Activated naive CD4-positive, alpha-beta T cell (primary cell): ENCODE measurements at places on chromosomes 2 and 18.

- DNase-seq, result no peak
Observed at GRCh38 chr2:234722176-234722575, 225.3 kb upstream of the ARL4C start.

DNA sequence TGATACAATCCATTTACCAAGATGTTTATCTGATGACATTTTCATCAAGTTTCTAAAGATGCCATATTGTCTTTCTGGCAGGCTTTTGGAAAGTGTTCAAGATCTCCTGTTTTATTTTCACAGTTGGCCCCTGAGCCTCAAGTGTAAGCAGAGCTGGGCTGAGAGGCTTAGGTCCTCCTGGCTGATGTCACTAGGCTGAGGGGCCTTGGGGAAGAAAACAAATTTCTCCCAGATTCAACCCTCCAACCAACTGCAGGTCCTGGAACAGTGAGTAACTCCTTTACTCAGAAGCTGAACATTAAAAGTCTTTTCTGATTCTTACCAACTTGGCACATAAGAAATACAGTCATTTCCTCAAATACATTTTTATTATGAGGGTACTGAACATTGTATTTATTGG is 14.9 kb upstream of the IL1RL1 start:
- no peak for DNase-seq

- DNase-seq, result no peak
Observed at GRCh38 chr2:179263446-179264367, 925 bp downstream of the SESTD1 start.

DNA sequence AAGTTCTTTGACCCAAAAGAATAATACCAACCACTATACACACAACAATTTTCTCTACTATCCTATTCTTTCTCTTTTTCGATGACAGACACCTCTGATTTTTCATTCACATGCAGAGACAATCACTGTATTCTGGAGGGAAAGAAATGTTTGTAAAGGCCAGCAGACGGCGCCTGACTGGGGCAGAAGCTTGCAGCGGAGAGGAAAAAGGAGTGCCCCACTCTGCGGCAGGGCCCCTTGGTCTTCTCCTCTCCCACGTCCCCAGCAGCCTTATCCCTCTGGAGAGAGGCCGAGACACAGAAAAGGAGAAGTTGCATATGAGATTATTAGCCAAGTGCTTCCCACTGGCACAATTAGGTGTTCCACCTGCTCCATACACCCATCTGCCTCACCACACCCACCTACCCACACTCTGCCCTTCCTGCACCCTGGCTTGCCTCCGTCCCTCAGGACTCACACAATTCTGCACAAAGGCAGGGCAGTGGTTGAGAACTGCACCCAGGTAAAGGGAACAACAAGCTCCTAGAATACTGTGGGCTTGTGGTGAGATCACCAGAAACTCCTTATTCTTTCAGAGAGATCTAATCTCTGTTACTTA is 687.3 kb downstream of the NRXN1 start:
- no peak for DNase-seq

- DNase-seq, result no peak
Observed at GRCh38 chr2:237980751-237981150, 13.9 kb downstream of the UBE2F start.

DNA sequence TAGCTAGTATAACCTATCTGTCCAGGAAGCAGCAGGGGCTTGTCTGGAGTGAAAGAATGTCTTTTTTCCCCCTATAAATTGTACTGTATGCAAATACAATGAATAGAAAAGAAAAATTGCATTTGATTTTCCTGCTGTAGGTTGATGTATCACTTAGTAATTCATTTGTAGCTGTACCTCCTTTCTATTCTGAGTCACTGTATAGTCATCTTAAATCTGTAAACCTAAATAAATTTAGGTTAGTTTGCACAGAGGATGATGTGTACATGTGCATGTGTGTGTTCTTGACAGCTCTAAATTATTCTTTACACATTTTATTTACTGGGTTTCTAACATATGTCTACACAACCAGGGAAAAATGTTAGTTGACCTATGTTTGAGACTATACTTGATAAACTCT is 478.7 kb upstream of the CNTNAP5 start:
- no peak for DNase-seq

- DNase-seq, result no peak
Observed at GRCh38 chr2:19769513-19769912, 132.3 kb downstream of the TTC32 start.

GRCh38 chr2:160719116-160719515 is 225.5 kb upstream of the RBMS1 start:
- DNase-seq, result no peak

DNA sequence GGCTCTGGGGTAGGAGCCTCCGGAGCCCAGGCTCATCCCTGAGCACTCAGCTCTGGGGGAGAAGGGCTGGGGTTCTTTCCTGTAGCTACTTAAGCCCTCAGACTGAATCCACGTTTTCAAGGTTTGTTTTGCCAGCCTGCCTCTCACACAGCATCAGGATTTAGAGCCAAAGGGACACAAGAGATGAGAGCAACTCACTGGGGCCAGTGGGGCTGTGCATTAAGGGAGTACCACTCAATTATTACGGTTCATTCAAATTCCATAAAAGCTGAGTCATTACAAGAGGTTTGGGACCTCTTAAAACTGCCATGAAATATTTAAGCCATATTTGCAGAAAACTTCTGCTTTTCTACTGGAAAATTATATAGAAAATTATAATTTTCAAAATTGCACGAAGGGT is 17.1 kb upstream of the SNED1 start:
- no peak for DNase-seq

DNA sequence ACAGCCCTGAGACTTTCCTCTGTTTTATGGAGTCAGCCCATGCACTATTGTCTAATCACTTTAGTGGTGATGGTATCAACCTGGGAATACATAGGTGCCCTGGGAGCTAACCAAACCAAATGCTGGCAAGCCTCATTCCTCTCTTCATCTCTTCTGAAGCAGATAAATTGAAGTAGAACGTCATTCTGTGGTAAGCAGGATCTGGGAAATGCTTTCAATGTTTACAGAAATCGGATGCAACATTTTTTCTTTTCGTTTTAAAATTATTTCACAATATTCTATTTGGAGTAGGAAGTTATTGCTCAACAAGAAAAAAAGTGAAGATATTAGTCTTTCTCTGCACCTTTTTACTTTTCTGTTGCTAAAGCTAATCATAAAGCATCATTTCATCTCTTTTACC is 114.2 kb downstream of the RBMS1 start:
- DNase-seq, result no peak

DNA sequence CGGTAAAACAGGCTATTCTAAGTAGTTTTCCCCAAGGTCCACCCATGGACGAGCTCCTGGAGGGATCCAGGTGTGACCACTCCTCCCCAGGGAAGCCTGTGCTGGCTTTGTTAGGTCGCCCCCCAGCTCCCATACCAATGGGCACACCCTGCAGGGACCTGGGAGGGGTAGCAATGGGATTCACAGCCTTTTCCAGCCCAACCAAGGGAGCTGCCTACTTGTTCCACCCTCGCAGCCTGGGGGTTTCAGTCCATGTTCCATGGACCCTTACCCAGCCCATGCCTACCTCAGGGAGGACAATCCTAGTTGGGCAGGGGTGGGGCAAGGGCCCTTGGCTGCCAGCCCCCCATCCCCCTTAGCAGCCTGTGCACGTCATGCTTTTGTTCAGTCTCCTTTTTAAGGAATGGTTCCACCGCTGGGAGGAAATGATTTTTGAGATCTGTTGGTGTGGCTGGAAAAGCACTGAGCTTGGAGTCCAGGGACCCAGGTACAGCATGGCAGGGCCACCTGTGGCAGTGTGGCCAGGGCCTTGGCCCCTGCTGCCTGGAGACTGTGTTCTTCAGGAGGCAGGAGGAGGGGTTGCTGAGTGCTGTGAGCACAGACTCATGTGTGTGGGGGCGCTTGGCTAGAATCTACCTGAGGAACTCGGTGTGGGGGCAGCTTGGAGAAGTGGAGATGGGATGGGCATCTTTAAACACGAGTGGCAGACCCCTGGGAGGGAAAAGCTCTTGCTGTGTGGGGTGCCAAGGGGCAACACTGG is 166.8 kb downstream of the TWIST2 start:
- DNase-seq, result no peak

- DNase-seq, result no peak
Observed at GRCh38 chr2:136054856-136055255, 63.1 kb downstream of the CXCR4 start.

DNA sequence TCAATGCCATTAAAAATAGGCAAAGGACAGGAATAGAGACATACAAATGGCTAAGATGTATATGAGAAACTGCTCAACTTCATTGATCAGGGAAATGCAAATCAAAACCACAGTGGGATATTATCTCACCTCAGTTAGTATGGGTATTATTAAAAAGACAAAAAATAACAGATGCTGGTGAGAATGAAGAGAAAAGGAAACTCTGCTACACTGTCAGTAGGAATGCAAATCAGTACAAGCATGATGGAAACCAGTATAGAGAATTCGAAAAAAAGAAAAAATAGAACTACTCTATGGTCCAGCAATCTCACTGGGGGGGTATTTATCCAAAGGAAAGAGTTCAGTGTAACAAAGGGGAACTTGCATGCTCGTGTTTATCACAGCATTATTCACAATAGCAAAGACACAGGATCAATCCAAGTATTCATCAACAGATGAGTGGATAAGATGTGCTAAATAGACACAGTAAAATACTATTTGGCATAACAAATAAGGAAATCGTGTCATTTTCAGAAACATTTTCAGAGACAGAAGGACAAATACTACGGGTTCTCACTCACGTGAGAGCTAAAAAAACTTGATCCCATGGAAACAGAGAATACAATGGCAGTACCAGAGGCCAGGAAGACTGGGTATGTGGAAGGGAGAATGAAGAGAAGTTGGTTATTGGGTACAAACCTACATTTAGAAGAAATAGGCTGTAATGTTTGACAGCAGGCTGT is 60.6 kb downstream of the CCDC74A start:
- no peak for DNase-seq

GRCh38 chr2:241741016-241741415 is 6.6 kb downstream of the D2HGDH start:
- no peak for DNase-seq

DNA sequence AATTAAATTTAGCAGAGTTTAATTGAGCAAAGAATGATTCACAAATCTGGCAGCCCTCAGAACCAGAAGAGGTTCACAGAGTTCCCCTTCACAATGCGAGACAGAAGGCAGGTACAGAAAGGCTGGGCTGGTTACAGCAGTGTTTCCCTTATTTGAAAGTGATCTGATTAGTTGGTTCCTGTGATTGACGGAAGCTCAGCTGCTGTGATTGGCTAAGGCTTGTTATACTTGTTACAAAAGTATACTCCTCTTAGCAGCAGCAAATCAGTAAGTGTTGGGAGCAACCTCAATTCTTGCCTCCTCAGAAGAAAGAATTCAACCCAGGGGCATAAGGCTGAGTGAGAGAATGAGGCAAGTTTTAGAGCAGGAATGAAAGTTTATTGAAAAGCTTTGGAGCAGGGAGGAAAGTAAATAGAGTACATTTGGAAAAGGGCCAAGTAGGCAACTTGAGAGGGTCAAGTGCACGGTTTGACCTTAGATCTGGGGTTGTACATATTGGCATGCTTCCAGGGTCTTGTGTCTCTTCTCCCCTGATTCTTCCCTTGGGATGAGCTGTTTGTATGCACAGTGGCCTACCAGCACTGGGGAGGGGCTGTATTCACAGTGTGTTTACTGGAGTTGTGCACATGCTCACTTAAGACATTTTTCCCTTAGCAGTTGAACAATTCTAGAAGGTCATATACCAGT is 431.8 kb upstream of the RAB12 start:
- no peak for DNase-seq

GRCh38 chr18:69817335-69817940 is 130.2 kb downstream of the CD226 start:
- DNase-seq, result no peak

- no peak for DNase-seq
Observed at GRCh38 chr2:196260546-196260945, 89.2 kb upstream of the STK17B start.

DNA sequence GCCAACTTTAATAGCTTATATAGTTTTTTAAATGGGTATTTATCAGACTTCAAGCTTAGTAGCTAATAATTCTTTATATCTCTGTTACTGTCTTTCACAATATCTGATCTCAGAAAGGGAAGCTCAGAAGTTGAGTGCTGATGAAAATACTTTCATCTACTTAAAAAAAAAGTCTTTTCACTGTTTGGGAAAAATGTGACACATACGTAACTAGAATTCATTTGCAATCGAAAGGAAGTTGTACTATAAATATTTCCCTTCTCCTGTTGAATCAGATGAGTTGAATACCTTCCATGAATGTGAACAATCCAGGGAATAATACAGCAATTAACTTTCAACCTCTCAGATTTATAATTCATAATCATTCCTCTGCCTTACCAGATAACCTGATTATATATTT is 811 bp upstream of the SCG2 start:
- no peak for DNase-seq

- DNase-seq, result no peak
Observed at GRCh38 chr2:205465791-205466190, 216.5 kb upstream of the NRP2 start.

DNA sequence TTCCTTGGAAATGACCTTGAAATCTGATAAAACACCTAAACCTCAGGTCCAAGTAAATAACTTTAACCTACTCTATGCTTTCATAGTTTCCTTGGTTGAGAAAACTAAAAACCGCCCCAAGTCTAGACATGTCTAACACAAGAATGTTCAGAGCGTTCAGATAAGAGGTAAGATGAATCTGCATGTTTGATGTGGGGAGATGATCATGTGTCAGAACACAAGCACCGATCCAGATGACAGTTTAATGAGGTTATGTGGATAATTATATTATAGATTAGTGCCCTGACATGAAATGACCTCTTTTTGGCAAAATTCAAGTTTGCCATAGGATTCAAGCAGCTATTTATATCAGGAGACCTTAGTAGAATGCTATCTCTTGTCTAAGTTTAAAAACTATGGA is 729.8 kb upstream of the SOX11 start:
- no peak for DNase-seq

GRCh38 chr2:127626917-127627739 is 18.8 kb upstream of the GPR17 start:
- no peak for DNase-seq

GRCh38 chr2:64876137-64876647 is 113.0 kb upstream of the SLC1A4 start:
- DNase-seq, result no peak

DNA sequence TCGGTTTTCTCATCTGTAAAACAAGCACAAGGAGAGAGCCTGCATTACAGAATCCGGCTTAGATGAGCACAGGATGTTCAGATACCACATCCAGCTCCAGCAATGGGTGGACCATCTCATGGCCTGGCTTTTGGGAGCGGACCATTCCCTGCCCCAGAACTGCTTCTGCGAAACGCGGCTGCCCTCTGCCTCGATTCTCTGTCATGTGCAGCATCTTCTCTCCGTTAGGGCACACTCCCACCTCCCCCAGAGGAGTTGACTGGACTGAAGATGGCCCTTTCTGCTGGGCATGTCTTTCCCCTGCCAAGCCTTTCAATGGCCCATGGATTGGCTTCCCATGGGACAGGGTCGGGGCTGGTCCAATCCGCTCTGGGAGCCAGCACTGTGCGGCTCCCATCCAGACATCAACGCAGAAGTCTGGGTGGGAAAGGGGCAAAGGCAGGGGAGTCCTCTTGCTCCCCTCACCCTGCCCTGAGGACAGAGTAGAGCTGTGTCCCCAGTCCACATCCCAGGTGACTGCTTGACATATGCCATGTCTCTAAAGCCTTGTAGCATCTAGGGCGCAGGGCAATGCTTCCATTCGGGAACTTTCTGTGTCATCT is 14.3 kb upstream of the FAHD2A start:
- DNase-seq, result no peak

GRCh38 chr2:238869293-238870124 is 21.6 kb downstream of the TWIST2 start:
- no peak for DNase-seq

- no peak for DNase-seq
Observed at GRCh38 chr18:24427484-24427883, 1.0 kb downstream of the IMPACT start.
